Glomerular endothelial cell (primary cell): ENCODE measurements at places on chromosomes 5 and 9.

GRCh38 chr5:141525653-141526052, 36.8 kb downstream of the PCDHGC5 start:
- DNase-seq, result no peak

DNA sequence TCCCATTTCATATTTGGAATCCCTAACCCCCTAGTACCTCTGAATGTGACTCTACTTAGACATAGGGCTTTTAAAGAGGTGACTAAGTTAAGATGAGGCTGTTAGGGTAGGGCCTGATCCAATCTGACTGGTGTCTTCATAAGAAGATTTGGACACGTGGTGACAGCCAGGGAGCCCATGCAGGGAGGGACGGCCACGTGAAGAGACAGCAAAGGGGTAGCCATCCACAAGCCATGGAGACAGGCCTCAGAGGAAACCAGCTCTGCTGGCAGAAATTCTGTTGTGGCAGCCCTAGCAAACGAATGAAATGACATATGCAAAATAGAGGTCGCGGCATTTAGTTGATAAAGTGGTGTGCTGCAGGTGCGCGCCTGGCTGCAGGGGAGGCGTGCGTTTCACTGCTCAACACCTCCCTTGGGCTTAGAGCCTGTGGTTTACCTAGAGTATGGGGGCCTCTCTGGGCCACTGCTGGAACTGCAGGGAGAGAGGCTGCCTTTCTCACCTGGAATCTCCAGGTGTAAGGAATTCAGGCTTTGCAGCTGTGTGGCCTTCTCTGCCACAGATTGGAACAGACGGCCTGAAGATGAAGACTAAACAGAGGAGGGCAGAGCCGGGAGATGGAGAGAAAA, 7.1 kb upstream of the AFAP1L1 start:
- DNase-seq, result no peak

DNA sequence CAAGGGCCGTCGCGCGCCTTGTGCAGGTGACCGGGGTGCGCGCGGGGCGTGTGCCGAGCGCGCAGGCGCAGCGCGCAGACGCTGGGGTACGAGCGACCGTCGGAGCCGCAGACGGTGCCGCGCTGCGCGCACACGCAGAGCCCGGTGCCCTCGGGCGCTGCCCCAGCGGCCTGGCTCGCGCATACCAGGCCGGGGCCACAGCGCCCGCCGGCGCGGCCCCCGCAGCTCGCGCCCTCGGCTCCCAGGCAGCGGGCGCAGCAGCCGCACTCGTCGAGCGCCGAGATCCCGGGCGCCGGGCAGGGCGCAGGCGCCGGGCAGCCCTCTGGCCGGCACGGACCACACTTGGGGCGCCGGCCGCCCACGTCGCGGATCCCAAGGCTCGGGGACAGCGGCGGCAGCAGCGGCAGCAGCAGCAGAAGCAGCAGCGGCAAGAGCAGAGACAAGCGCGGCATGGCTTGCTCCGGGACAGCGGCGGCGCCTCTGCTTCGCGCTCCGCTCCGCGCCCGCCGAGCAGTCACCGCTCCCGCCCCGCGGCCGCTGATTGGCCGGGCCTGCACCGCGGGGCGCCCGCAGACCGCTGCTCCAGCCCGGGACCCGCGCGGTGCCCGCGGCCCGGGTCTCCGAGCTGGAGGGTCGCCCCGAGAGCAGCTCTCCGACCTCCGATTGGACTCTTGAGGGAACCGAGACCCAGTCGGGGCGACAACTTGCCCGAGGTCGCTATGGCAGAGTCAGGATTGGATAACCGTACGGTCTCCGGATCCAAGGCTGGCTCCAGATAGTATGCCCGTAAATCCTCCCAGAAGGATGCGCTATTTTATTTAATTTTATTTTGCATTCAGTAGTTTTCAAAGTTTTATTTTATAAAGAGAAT, at the start of gene IGFBPL1:
Gene IGFBPL1 (minus strand): TSS at position 482 of the 871 bp plus-strand sequence. CDS start 30 bp downstream, at position 452.
- DNase-seq, result no peak

- DNase-seq, result no peak
Measured at GRCh38 chr9:87827341-87827740, 55.3 kb upstream of the SPATA31E1 start.

DNA sequence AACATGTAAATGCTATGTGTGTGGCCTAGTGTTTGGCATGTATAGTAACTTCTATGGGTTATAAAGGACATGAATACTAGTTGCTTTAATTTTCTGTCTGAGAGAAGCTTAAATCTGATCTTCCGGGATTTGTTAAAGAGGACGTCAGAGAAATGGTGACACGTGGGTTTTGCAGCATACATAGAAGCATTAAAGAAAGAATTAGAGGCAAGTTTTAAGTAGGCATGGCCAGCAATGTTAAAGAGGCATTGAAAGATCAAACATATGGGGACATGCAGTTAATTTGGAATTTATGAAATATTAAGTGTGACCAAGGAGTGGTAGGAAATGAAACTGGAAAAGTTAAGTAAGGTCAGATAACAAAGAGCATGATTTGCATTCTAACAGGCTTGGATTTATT, 311.4 kb upstream of the RIOK2 start:
- DNase-seq, result no peak

GRCh38 chr9:134206311-134207300, 42.2 kb upstream of the RNU6ATAC start:
- no peak for DNase-seq

GRCh38 chr9:136753371-136754058, 4.5 kb downstream of the LCN8 start:
- DNase-seq, result no peak

DNA sequence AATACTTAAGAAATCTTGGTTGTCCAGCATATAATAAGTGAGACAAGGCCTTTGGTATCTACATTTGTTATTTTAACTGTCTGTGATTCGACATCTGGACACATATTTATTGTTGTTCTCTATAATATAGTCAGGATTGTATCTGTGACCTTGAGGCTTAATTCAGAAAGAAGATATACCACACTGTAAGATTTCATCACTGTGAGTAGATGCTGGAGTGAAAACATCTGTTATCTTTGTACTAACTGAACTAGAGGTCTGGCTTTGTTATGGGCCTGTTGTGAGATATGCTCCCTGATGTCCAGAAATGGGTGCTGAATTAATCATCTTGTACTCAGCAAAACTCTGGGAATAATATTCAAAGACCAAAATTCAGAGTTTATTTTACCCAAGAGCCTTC, 148.5 kb downstream of the ISOC1 start:
- no peak for DNase-seq

DNA sequence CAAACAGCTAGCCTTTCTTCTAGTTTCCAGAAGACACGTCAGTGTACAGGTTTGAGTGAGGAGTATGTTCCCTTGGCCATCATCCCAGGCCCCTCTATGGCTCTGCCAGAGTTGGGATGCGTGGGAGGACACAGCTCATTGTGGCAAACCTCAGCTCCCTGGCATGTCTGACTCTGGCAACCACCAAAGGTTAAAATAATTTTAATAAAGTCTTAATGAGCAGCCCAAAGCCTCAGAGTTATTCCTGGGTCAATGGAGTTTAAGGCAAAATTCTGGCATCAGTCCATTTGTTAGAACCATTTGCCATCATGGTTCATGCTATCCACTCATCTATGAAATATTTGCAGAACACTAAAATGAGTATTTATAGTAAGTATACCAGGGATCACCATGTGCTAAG, 79.8 kb upstream of the PAPPA start:
- no peak for DNase-seq
